ENCODE measurements at places on chromosomes 5 and 9.

GRCh38 chr5:55062039-55062779, 38.2 kb downstream of the GZMK start:
- DNase-seq = no peak

GRCh38 chr9:34650816-34651215, 1.2 kb upstream of the IL11RA start:
- DNase-seq = no peak

GRCh38 chr5:74540622-74541021, 99.9 kb downstream of the ENC1 start:
- DNase-seq = no peak

- no peak for DNase-seq
Measured at GRCh38 chr5:14859980-14860379, 11.6 kb downstream of the ANKH start.

- no peak for DNase-seq
Measured at GRCh38 chr9:127201071-127201541, 63.5 kb upstream of the GARNL3 start.

GRCh38 chr5:137129886-137130680, 369.0 kb downstream of the SPOCK1 start:
- DNase-seq = no peak

DNA sequence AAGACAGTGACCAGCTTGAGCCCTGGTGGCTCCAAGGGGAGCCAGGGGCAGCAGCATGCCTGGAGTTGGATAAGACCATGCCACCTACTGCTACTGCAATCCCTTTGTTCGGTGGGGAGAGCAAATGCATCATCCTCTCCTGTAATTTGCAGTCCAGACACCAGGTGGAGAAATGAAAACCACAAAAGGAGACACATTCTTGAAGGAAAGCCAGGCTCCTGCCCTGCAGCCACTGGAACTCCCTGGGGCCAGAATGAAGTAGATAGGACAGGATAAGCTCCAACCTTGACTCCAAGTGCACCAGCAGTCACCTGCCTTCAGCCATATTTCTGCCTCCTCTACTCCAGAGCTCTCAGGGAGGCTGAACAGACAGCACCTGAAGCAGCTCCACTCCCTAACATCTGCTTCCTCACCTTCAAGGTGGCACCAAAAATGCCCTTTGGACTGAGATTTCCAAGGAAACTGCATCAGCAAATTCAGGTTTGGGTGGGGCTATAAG, 65.1 kb upstream of the IQGAP2 start:
- no peak for DNase-seq

DNA sequence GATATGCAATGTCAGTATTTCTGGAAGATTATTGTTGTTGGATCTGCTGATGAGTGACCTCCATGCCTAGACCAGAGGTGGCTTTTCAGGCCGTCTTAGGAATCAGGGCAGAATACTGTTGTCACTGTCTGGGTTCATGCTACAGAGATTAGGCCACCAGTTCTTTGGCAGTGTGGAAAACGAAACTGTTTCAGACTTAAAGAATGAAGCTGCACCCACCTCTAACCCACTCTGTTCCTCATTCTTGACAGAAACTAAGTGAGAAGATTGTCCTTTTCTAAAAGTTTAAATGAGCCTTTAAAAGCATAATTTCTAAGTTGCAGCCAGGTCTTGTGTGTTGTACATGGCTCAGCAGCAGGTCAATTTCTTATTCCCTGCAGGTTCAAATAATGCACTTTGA, 444.3 kb downstream of the ENC1 start:
- no peak for DNase-seq

- DNase-seq = no peak
Measured at GRCh38 chr5:68343421-68343826, 127.9 kb downstream of the PIK3R1 start.

GRCh38 chr5:110973510-110973909, 98.0 kb upstream of the TSLP start:
- no peak for DNase-seq

GRCh38 chr5:88667496-88668201, 215.3 kb downstream of the MEF2C start:
- DNase-seq = no peak

GRCh38 chr9:20012232-20012631, 223.4 kb upstream of the SLC24A2 start:
- DNase-seq = no peak

All from stimulated activated CD4-positive, alpha-beta T cell treated with anti-CD3 and anti-CD28 coated beads, Interleukin-1b, Interleukin-23, amount 100 ng/mL, for 1 hour (primary cell).